ENCODE measurements at places on chromosomes 12 and 14. TPM values are rescaled to one million over a fixed set of nuclear protein-coding genes. Genes with fewer than 3 reads are reported as not detected.
A peak's percentile ranks its signal among the peaks of the same experiment; 100 is the strongest.

GRCh38 chr14:82180139-82180538, 646.5 kb upstream of the SEL1L start:
- no peaks in the 10 kb centered on the region for H3K36me3 ChIP-seq
- no peak overlapping the region for H3K27ac ChIP-seq
- no peaks in the 10 kb centered on the region for H3K4me1 ChIP-seq
- DNase-seq, result no peak
- no peaks in the 10 kb centered on the region for H3K27me3 ChIP-seq

GRCh38 chr14:76640923-76641395, 120.3 kb upstream of the VASH1 start:
- no peak overlapping the region for H3K4me3 ChIP-seq
- no peak for DNase-seq
- H3K36me3 ChIP-seq, result no peaks in the 10 kb centered on the region
- H3K27ac ChIP-seq, result no peak overlapping the region
- peaks cover 5% of the 10 kb centered on the region for H3K27me3 ChIP-seq

Gene KRT3
- not detected for total RNA-seq

- no peak for DNase-seq
- H3K27ac ChIP-seq, result no peak overlapping the region
- H3K4me3 ChIP-seq, result no peak overlapping the region
- H3K27me3 ChIP-seq, result no peaks in the 10 kb centered on the region
- peaks cover 5% of the 10 kb centered on the region for H3K36me3 ChIP-seq
- H3K4me1 ChIP-seq, result peaks cover 2% of the 10 kb centered on the region
Measured at GRCh38 chr12:67276421-67276820, 7.3 kb downstream of the CAND1 start.

Gene MEG3
- 2.5 TPM for total RNA-seq

GRCh38 chr12:14984036-14984435, 11.2 kb downstream of the PDE6H start:
- no peak for DNase-seq
- H3K4me3 ChIP-seq, result no peak overlapping the region
- no peak overlapping the region for H3K27ac ChIP-seq
- no peaks in the 10 kb centered on the region for H3K4me1 ChIP-seq

- no peak overlapping the region for H3K4me3 ChIP-seq
- H3K4me1 ChIP-seq, result peaks cover 63% of the 10 kb centered on the region
- peak overlapping the region; percentile 41 for H3K27ac ChIP-seq
- no peaks in the 10 kb centered on the region for H3K36me3 ChIP-seq
- peak; percentile 7 for DNase-seq
Measured at GRCh38 chr12:49624921-49625577, 1.7 kb downstream of the PRPF40B start.

GRCh38 chr12:45989287-45989686, 1.1 kb downstream of the SCAF11 start:
- H3K4me1 ChIP-seq, result peaks cover 13% of the 10 kb centered on the region
- H3K36me3 ChIP-seq, result no peaks in the 10 kb centered on the region
- H3K27ac ChIP-seq, result peak overlapping the region; percentile 98
- H3K4me3 ChIP-seq, result peak overlapping the region; percentile 89

DNA sequence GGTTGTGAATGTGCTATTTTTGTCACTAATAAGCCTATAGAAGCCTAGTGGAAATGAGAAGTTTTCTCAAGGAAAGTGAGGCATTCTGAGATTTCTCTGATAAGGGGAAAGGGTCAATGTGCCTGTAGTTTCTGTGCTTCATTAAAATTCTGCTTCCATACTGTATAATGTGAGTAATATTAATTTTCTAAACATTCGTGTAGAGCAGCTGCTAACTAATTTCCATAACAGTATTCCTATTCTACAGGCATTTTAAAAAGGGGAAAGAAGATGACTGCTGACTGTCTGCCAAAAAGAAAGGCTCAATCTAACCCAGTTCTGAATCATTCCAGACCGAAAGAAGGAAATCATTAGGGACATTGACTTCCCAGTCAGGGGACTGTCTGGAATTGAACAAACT, 293.3 kb upstream of the TMPO start:
- H3K36me3 ChIP-seq, result no peaks in the 10 kb centered on the region
- H3K4me1 ChIP-seq, result no peaks in the 10 kb centered on the region
- no peak overlapping the region for H3K27ac ChIP-seq
- H3K27me3 ChIP-seq, result peaks cover 63% of the 10 kb centered on the region

Gene OR4E2
- total RNA-seq, result not detected

DNA sequence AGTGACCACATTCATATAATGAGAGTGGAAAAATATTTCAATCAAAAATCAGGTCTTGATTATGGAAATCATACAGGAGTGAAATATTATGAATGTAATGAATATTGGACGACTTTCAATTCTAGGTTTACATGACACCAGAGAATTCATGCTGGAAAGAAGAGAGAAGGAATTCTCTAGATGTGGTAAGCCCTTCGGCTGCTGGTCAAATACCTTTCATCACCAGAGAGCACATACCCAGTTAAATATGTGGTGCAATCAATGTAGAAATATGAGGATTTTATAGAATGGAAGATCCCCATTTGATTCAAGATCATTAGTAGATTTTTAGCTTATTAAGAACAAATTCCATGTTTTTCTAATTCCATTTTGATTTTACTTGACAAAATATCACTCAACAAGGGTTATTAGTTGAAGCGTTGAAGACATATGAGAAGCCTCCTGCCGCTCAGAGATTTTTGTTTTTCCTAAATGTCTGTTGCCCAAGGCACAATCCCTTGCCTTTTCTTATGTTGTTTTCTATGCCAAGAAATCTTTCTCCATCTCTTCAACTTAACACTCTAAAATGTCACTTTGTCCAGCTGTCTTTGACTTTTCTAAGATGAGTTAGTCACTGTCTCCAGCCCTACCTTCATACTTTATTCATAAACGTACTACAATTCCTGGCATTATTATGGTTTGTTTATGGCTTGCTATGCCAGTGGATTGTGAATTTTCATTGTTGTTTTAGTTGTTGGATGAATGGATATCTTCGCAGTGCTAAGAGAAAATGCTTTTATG, 72.8 kb upstream of the ZDHHC17 start:
- no peaks in the 10 kb centered on the region for H3K36me3 ChIP-seq
- no peak overlapping the region for H3K27ac ChIP-seq
- no peak overlapping the region for H3K4me3 ChIP-seq
- no peaks in the 10 kb centered on the region for H3K4me1 ChIP-seq

DNA sequence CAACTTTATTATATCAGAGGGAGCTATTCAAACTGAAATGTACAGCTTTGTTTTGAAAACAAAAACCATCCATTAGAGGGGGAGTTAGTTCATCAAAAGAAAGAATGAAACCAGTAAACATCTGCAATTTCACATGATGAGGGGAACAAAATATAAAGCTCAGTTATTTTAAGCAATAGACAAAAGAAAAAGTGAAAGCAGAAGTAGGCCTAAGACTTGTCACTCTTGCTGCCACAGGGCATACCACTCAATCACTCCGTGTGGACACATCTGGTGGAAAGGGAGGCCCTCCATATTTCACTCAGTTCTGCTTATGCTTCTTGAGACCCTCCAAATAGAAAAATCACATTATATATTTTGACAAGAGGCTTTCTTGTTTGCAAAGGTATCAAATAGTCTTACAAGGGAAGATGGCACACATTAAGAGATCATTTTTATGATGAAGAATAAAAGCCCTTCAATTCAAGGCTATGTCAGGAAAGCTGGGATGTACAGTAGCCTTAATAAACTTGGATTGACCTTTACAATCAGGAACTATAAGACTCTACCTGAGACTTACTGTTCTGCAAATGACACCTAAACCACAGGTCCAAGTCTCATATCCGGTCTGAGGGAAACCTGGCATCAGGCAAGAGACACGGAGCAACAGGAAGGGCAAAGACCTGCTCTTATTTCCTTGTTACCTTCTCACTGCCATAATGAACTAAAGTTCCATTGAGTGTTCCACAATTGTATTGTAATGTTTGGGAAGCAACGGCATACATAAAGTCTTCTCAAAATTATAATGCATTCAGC, 222.5 kb upstream of the GRIP1 start:
- H3K4me1 ChIP-seq, result no peaks in the 10 kb centered on the region
- no peaks in the 10 kb centered on the region for H3K36me3 ChIP-seq
- H3K4me3 ChIP-seq, result no peak overlapping the region
- no peak for DNase-seq

- no peaks in the 10 kb centered on the region for H3K4me1 ChIP-seq
- H3K27ac ChIP-seq, result no peak overlapping the region
- peaks cover 5% of the 10 kb centered on the region for H3K36me3 ChIP-seq
- no peak overlapping the region for H3K4me3 ChIP-seq
- peak; percentile 38 for DNase-seq
Measured at GRCh38 chr12:88111074-88111652, 30.7 kb downstream of the CEP290 start.

Gene SLC7A7
- total RNA-seq, result 0.27 TPM

DNA sequence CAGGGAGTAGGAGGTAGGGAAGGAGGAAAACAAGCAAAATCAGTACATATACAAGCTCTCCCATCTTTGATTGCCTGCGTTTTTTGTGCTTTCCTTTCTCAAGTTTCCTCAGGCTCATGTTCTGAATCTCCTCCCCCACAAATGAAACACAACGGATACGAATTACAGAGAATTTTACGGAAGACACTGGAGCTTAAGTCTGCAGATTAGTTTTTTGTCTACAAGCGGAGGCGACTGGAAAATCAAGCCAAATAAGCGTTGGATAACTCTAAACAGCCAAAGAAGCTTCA, 612 bp downstream of the WBP11 start:
- peak overlapping the region; percentile 79 for H3K27ac ChIP-seq
- peaks cover 18% of the 10 kb centered on the region for H3K36me3 ChIP-seq
- H3K4me1 ChIP-seq, result peaks cover 15% of the 10 kb centered on the region
- no peak for DNase-seq

DNA sequence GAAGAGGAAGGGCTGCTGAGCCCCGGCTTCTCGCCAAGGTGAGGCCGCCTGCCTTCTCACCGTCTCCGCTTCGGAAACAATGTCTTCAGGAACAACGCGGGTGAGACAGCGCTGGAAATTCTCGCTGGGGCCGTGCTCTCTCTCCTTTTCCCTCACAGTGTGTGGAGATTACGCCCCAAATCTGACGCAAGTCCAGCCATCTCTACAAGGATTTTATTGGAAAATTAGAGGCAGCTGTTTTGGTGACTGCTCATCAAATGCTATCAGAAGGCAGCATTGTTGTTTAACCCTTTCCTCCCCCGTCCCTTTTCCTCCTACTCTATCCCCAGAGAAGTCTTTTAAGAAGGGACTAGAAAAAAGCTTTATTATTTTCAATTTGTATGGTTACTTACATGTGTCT, 53.5 kb downstream of the PIWIL1 start:
- H3K36me3 ChIP-seq, result no peaks in the 10 kb centered on the region
- no peak overlapping the region for H3K4me3 ChIP-seq
- no peak overlapping the region for H3K27ac ChIP-seq
- H3K4me1 ChIP-seq, result no peaks in the 10 kb centered on the region
- H3K27me3 ChIP-seq, result no peaks in the 10 kb centered on the region

Gene TMEM132C
- total RNA-seq, result not detected

Gene IFNG
- total RNA-seq, result 0.44 TPM

Gene CYP27B1
- total RNA-seq, result 11.6 TPM

DNA sequence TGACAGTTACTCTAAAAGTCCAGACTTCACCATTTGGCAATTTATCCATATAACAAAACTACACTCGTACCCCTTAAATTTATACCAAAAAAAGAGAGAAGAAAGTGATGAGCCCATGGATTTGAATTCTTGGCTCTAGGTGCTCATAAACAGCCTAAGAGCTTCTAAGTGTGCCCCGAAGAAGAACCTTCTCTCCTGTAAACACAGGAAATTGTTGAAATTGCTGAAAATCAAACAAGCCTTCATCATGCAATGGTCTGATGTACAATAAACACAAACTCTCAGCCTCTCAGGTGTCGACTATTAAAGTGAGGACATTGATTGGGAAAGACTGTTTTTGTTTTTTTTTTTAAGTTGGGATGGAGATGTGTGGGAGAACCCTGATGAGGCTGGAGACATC, 21.8 kb downstream of the PDE6H start:
- no peak for DNase-seq
- no peak overlapping the region for H3K4me3 ChIP-seq
- H3K27ac ChIP-seq, result no peak overlapping the region

Gene PLCZ1
- total RNA-seq, result not detected

DNA sequence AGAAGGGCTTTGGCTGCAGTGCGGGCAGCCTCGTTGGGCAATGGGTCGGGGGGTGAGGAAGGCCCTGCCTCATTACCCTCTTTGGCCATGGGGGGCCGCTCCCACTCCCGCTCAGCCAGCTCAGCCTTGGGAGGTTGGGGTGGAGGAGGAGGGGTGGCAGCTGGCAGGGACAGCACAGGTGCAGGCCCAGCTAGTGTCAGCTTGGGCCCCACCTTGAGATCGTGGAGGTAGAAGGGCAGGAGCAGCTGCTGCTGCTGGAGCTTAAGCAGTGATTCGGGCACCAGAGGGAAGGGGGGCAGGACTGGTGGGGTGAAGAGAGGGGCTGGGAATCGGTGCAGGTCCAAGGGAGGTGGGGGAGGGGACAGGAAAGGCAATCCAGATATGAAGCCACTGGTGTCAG, 26.0 kb downstream of the ZFHX2 start:
- H3K27ac ChIP-seq, result no peak overlapping the region
- DNase-seq, result no peak
- H3K4me3 ChIP-seq, result no peak overlapping the region

GRCh38 chr14:53828820-53829219, 127.8 kb downstream of the BMP4 start:
- H3K27me3 ChIP-seq, result no peaks in the 10 kb centered on the region
- 0 out of 2 replicates have a peak overlapping the region, but pooled peaks have one; percentile 8 for H3K27ac ChIP-seq
- DNase-seq, result no peak
- H3K4me3 ChIP-seq, result no peak overlapping the region

DNA sequence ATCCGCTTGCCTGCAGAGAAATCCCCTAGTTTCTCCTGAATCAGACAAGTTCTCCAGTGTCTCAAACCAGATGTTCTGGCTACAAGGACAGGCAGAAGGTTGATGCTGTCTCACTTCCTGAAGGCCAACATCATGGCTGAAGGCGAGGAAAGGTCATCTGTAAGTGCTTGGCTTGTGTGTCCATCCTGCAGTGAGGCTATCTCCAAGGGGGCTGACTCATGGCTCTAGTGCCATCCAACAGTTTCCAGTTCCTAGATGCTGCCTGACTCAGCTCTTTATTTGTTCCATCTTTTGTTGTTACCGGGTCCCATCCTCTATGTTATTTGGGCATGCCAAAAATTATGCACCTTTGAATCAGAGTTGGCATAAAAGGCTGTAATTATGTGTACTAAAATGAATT, 232.1 kb upstream of the TBX3 start:
- H3K27me3 ChIP-seq, result peaks cover 5% of the 10 kb centered on the region
- no peaks in the 10 kb centered on the region for H3K36me3 ChIP-seq
- H3K4me1 ChIP-seq, result peaks cover 14% of the 10 kb centered on the region
- no peak overlapping the region for H3K27ac ChIP-seq
- DNase-seq, result no peak

All from HCT116 (cell line).